AG10803 (cell line): ENCODE measurements at places on chromosomes 13 and 19.

GRCh38 chr19:33063753-33064457 lies 783 bp downstream of the RHPN2 start:
- DNase-seq, result no peak

DNA sequence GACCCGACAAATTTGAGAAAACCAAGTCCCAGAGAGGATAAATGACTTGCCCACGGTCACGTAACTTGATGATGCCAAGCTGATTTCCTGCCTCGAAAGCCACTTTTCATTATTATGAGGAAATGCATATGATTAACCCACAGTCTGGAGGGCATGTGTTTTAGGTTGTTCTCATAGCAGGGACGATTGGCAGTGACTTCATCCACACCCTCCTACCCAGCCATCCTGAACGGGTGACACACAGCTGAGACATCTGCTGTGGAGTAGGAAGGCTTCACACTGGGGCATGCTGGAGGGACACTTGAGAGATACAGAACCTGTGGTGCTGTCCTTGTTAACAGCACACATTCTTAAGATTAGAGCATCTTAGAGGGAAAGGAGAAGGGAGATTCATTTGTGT lies 65.4 kb upstream of the WDFY2 start:
- peak; percentile 55 for DNase-seq

- peak; percentile 15 for DNase-seq
These were observed 690 bp upstream of the B3GNT8 start for GRCh38 chr19:41427647-41428480.

- DNase-seq, result no peak
These were observed 522.3 kb upstream of the NBEA start for GRCh38 chr13:34419755-34420154.

DNA sequence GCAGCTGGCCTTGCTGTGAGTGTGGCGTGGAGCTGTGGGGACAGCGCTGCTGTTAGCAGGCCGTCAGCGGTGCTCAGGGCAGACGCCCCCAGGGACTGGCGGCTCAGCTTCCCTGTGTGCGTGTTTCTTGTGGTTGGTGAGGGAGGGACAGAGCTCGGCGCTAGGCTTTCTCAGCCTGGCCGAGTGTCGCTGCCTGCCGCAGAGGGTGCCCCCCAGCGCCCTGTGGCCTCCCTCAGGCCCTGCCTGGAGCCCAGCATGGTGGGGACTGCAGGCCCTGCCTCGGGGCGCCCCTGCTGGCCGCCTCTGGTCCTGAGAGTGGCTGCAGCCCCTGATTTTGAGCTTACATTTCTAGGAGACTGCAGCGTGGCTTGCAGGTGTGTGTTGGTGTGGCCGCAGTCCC lies 35.5 kb downstream of the DOT1L start:
- DNase-seq, result no peak

DNA sequence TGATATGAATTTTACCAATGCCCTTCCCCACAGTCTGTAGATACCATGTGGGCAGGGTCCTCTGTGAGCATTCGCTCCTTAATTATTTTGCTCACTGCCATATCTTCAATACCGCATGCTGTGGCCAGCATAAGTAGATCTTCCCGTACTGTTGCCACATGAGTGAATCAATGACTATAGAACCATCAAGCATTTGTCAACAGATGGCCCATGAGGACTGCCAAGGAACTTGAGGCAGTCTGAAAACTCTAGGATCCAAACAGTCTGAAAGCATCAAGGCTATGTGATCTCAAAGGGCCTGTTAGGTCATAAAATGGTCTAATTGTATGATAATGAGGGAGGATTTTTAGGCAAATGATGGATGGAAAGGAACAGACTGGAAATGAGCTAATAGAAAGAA lies 27.4 kb upstream of the GPR12 start:
- DNase-seq, result no peak
